ENCODE measurements at places on chromosomes 5 and 9. TPM values are rescaled to one million over a fixed set of nuclear protein-coding genes. Genes with fewer than 3 reads are reported as not detected.

The GFI1B gene
- not detected for total RNA-seq

The GRHPR gene
- total RNA-seq, result 62.8 TPM

The KIF24 gene
- 5.9 TPM for total RNA-seq

GRCh38 chr9:86807367-86807976, 139.8 kb downstream of the GAS1 start:
- DNase-seq, result no peak

- no peak for DNase-seq
Observed at GRCh38 chr5:31193591-31194467, at the start of gene CDH6. CDH6 (plus strand) TSS chr5:31193686; CDS start chr5:31267474, 73,788 bp downstream.

DNA sequence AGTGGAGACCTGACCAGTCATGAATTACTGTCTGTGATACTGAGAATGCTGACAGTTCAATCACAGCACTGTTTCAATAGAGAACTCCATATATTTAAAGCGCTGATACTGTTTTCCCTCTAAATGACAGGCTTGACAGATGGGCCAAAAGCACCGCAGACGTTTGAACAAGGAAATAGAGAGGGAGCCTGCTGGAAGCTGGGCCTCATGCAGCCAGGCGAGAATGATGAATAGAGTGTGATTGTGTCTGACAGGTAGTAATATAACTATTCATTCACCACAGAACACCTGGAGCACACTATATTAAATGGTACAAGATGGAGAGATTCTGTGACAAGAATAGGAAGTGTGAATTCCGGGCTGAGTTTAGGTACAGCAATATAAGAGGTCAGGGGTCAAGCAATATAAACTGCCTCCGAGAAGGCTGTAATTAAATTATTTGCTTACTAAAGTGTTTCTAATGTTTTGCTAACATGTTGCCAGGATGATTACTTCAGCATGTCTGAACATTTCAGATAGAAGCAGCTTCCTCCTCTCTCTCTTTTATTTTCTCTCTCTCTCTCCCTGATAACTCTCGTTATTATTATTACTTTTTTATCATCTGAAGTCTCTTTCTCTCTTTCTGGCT, 297.7 kb downstream of the CSNK1G3 start:
- DNase-seq, result no peak

GRCh38 chr5:108001222-108001621, 330.5 kb upstream of the EFNA5 start:
- DNase-seq, result no peak

DNA sequence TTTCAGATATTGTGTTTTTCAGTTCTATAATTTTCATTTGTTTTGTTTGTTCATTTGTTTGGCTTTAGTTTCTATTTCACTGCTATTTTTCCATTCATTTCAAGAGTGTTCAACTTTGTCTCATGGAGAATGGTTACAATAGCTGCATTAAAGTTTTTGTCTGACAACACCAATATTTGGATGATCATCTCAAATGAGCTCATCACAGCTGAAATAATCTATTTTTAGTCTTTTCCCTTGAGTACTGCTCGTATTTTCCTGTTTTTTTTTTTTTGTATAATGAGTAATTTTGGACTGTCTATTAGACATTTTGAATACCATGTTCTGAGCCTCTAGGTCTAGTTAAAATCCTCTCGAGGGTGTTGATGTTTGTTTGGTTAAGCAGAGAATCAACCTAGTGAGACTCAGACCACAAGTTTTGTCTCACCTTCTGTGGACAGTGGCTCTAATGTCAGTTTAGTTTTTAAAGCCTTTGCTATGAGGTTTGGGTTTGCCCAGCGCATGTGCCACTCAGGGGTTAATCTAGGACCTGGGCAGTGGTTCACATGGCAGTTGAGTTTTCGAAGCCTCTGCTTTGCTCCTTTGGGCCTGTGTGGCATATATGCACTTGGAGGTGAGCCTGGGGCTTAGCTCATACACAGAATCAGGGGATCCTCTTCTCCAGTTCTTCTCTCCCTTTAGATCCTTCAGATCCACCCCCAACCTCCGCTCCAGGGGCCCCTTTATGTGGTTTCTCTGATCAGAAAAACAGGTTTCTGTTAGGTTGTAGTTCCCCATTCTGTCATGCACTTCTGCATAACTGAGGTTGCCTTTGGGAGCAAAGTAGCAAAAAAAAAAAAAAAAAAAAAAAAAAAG, 79.8 kb downstream of the ARSB start:
- no peak for DNase-seq

DNA sequence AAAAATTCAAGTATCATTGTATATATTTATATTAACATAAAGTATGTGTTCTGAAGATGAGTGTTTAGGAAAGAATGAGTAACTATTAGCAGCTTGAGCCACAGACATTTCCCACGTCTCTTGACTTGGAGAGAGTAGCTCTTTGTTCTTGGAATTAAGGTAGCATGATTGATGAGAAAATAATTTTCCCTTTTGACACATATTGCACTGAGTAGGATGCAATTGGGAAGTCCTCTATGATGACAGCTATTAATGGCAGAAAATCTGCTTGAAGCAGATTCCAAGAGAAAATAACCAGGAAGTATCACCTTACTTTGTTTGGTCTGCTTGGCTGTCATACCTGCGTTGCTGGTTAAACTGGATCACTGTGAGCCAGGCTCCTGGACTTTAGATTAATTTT, 204.8 kb downstream of the TLE4 start:
- no peak for DNase-seq

DNA sequence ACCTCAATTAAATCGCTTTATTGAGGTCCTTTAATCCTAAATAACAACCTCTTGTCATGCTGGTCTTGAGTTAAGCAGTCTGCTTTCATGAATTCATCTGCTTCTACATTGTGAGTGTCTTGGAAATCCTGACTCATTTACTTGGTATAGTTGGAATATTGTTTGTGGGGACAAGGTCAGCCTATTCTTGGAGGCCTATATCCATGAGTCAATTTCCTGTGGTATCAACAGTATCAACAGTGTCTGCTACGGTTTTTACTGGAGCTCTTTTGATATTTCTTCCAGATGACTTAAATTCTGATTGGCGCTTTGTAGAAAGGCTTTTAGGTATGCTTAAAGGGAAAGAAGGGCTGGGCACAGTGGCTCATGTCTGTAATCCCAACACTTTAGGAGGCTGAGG, 71.2 kb upstream of the PARP8 start:
- no peak for DNase-seq

DNA sequence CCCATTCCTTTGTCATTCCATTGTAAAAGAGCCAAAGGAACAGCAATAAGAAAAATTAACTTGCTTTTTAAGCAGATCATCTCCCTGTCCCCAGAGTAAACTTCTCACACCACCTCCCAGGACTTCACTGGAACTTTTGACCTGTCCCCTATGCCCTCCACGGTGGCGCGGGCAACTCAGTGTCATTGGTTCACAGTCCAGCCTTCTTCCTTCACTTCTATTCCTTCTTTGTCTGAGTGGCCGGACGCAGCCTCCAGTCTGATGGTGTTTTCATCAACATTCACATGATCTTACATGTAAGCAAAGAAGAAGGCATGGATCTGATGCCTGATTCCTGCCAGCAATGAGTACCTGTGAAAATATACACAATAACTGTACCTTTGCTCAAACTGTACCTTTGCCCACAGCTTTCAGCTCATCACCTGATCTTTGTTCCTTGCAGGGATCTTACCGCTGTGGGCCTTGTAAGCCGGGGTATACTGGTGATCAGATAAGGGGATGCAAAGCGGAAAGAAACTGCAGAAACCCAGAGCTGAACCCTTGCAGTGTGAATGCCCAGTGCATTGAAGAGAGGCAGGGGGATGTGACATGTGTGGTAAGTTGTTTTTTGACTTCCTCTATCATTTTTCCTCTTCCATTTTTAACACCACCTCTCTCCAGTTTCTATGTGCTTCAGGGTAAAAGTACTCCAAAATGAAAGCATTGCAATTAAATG, 32.5 kb downstream of the THBS4 start:
- no peak for DNase-seq

DNA sequence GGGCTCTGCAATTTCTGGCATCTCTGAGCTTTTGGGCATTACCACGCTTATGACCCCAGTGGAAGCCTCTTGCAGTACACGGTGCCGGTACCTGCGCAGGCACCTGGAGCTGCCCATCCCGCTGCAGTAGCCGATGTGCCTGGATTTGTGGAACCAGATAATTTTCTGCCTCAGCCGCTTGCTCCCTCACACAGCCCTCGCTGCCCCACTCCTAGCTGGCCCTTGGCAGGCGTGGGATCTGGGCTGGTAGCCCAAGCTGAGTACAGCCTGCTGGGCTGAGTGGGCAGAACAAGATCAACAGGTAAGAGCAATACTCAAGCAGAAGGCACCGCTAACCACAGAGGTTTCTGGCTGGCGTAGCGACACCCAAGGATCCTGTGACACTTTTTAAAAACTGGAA, 1808.8 kb upstream of the ACO1 start:
- no peak for DNase-seq

DNA sequence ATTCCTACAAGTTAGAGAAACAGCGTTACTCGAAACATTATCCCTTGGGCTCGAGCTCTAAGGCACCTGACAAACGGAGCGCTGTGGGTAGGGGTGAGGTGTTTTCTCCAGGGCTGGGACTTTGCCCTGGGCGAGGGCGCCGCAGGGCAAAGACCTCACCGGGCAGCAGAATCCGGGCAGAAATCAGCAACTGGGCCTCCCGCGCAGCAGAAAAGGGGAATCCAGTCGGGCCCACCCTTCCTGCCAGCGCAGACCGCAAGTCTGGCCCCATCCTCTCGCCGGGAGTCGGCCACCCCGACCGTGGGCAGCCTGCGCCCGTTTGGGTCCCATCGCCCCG, 430 bp upstream of the MSH3 start:
- peak; percentile 63 for DNase-seq

DNA sequence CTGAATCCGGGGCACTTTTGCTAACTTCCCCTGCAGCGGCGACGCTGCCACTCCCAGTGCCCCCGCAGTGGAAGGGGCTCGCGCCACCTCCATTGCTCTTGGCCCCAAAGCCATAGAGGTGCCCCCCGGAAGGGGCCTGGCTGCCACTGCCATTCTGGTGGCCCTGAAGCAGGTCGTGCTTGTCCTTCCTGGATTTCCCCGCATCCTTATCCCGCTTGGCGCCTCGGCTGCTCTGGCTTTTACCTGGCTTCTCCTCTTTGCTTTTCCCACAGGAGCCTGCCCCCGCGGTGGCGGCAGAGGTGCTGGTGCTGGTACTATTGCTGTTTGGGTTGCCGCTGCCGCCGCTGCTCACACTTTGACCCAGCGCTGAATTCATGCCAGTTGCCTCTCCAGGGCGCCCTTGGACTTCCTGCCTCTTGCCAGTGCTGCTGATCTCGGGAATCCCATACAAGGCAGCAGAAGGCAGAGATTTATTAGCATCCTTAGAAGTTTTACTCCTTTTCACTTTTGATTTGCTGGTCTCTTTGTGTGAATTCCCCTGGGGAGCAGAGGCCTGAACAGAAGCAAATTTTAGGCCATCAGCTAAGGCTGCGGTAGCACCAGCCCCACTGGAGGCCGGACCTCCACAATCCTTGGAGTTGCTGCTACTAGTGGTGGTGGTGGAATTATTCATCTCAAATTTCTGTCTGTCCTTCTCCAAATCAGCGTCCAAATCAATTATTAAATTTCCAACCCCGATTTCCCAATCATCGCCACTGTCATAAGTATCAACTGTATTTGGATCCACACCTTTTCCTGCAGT, 2.1 kb downstream of the ZNF608 start:
- DNase-seq, result no peak

All from activated CD8-positive, alpha-beta T cell treated with anti-CD3 and anti-CD28 coated beads for 36 hours (primary cell).